Myocyte (in vitro differentiated cells): ENCODE measurements at places on chromosomes 6 and 20. TPM values are rescaled to one million over a fixed set of nuclear protein-coding genes. Genes with fewer than 3 reads are reported as not detected.
A peak's percentile ranks its signal among the peaks of the same experiment; 100 is the strongest.

GRCh38 chr6:36326356-36326995 lies 10.2 kb downstream of the BNIP5 start:
- peak; percentile 48 for DNase-seq

DNA sequence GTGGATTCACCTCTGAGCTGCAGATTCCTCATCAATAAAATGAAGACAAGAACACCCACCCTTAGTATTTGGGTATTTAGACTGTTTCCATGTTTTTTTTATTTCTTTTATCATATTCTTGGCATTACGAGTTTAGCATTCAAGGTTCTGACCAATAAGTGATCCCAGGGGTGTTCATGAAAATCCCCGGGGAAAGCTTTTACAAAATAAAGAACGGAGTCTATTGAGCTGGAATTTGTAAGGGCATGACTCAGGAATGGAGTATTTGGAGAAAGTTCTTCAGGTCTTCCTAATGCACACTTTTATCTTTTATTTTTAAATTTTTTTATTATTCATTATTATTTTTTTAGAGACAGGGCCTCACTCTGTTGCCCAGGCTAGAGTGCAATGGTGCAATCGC lies 19.4 kb upstream of the TOX2 start:
- no peak for DNase-seq

DNA sequence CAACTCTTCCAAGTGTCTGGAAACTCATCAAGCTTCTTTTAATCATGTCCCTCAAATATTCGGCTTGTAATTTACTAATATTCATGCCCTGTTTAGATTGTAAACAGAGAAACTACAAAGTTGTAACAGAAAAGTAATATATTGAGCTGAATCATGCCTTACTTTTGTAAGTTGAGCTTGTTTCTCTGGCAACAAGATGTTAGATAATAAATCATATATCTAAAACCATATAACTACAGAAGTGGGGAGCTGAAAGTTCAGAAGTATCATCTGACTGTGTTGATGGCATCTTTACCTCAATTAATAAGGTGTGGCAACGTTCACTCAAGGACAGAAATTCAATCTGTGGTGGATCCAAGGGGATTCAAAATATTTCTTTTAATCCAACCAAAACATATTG lies 263.9 kb downstream of the PLCB1 start:
- DNase-seq: no peak

DNA sequence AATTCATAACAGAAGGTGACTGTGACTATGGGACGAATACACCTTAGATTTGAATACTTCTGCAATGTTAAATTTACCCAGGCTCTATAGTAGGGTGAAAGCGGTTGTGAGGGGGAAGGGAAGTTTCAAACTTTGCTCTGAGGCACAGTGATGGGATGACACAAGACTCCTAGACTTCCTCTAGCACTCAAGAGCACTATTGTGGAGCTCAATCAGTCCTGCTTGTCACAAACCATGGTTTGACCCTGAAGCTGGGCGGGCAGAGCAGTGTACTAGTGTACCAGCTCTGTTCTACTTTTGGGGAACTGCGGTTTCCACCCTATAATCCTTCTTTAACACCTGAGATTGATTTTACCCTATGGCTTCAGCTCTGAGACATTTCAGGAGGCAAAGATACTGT lies 17.1 kb downstream of the TRIM27 start:
- DNase-seq: no peak

GRCh38 chr20:14477125-14477524 lies 139.7 kb upstream of the FLRT3 start:
- peak; percentile 38 for DNase-seq

DNA sequence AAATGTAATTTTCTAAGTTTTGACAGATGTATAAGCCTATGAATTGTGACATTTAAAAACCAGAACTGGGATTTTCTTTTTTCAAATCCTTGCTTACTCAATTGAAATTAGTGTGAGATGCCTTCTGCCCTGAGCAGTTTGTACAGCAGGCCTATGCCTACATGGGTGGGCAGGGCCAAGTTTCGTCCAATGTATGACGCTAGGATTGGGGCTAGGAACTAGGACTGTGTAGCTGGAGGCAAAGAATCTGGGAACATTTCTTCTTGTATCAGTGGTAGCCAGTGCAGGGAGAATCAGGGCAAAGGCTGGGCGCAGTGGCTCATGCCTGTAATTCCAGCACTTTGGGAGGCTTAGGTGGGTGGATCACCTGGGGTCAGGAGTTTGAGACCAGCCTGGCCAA lies 3.9 kb upstream of the PTPRA start:
- no peak for DNase-seq

DNA sequence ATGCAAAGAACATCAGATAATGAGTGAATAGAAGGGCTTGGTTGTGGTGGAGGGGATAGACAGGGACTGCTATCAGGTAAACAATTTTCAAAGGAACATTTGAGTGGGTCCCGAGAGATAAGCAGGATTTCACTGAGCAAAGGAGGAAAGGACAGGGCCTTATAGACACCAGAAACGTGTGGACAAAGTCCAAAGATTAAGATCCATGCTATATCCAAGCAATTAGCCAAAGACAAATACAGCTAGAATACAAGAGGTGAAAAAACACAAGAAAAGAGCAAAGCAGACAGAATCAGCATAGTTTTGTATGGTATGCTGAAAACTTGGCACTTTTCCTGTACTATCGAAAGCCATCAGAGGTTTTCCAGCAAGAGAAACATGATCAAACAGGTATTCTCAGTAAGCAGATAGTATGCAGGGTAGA lies 59.8 kb downstream of the CDK19 start:
- no peak for DNase-seq

DNA sequence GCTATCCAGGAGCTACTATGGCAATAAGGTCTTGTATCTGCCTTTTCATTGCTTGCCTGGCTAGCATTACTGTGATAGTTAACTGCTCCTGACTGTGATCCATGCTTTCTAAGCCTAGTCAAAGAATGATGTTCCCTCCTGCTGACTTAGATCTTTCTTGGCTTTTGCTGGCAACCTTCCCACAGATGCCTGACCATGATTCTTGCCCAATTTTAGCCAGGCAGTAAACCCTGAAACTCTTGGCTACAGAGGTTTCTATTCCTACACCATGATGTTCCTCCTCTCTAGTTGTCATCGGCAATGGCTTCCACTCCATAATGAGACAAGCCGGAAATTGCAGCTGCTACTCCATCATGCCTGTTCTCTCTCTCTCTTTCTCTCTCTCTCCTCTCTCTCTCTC lies 238.1 kb downstream of the HAO1 start:
- peak; percentile 63 for DNase-seq

DNA sequence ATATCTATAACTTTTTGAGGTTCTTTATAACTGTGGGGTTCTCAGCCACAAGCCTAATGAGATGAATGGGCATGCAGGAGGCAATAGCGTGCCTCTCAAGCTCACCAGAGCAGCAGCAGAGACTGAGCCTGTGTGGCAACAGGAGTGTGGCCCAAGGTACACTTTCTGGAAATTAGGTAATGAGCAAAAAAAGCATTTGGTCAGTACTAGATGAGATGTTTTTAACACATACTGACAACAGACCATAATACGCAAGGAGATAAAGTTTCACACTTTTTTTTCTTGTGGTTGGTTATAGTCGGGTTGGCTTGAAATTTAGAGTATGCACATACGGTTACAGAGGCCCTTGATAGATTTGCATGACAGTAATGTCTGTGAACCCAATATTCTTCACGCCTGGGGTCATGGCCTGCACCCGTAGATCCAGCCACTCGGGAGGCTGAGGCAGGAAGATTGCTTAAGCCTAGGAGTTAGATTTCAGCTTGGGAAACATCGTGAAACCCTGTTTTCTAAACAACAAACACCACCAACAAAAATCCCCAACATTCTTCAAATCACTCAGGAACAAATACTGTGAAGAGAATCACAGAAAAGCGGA lies 300.1 kb downstream of the GMDS start:
- no peak for DNase-seq

DNA sequence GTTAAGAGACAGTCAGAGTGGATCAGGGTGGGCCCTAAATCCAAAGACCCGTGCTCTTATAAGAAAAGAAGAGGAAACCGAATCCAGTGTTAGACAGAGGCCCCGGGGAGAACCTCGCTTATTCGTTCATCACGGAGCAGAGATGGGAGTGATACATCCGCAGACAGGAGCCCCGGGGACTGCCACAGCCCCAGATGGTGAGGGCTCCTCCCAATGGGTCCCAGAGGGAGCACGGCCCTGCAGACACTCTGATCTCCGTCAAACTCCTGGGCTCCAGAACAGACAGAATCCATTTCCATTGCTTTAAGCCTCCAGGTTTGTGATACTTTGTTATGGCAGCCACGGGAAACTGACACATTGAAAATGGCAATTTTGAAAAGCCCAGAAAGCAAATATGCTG lies 47.0 kb downstream of the CDH4 start:
- DNase-seq: no peak

DNA sequence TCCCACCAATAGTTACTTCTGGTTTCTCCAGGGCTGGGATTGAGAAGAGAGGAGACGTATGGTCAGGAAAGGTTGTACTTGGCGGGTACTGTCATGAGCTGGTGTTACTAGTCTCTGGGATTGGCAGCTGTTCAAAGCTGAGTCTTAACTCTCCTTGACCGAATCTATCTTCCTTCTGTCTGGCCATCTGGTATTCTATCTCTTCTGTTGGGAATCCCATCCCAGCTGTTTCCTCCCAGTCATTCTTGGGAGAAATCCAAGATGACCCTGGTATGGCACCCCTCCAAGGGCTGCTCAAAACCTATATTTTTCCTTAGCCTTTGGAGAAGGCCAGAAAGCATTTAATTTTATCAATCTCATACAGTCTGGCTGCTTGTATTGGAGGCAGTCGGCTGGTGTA lies 287.0 kb upstream of the CHD6 start:
- no peak for DNase-seq

GRCh38 chr6:73652637-73653570 lies 888 bp downstream of the SLC17A5 start:
- peak; percentile 63 for DNase-seq

DNA sequence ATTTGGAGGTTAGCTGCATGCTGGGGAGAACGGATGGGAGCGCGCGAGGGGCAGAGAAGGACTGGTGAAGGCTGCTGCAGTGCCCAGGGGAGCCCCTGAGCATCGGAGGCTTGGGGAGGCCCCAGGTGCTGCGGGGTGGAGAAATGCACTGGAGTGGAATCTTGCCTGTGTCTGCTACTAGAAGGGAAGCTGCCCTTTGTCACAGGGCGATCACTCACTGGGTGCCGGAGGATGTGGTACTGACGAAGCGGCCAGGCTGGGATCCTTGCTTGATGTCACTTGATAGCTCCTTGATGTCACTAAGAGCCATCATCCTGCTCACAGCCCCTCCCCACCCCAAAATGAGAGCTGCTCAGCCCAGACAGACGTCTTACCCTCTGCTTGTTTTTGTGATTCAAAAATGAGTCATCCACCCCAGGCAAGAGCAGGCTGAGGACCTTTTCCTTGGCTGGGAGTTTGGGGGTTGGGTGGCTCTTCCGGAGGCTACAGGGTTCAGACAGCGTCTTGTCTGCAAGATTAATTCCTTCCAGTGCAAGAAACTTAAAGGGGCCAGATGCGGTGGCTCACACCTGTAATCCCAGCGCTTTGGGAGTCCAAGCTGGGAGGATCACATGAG lies 62.6 kb upstream of the PMEPA1 start:
- DNase-seq: peak; percentile 64

- no peak for DNase-seq
Measured at GRCh38 chr20:59575216-59575615, 29.1 kb upstream of the PHACTR3 start.

- DNase-seq: no peak
Measured at GRCh38 chr6:114648847-114649246, 306.0 kb upstream of the HS3ST5 start.

DNA sequence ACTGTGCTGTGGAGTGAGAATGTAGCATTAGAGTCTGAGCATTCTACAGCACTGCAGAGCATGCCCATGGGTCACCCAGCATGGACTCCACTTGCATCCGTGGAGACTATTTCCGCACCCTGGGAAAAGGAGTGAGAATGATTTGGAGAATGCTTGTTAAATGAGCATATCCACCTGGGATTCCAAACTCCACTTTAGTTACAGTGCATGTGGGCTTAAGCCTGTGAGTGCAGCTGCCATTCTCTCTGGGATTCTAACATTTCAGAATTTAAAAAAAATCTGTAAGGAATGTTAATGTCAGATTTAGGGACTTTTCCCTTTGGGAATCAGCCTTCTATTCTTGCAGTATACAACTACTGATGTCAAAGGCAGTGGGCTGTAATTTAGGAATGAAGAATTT lies 33.4 kb downstream of the KIF25 start:
- DNase-seq: no peak

DNA sequence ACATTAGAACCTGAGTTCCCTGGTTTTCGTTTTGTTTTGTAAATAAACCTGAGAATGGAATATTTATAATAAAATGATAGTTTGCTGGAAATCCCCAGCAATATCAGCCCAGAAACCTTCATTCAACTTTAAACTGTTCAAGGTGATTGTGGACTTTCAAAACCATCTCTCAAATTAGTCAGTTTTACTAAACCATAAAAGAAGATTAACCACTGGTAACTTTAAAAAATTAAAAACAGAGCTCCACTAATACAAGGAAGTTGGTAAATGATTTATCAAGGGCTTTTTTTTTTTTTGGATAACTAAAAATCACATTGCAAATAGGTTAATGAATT lies 10.0 kb downstream of the MBOAT1 start:
- no peak for DNase-seq

GRCh38 chr6:42448927-42449659 lies 2.6 kb downstream of the TRERF1 start:
- DNase-seq: no peak

- no peak for DNase-seq
Measured at GRCh38 chr6:114559419-114559818, 216.6 kb upstream of the HS3ST5 start.

- no peak for DNase-seq
Measured at GRCh38 chr6:158876886-158877285, 57.7 kb upstream of the EZR start.

HMGA1 gene
- total RNA-seq: 30.4 and 37.5 TPM in 2 replicates

HLA-DOB gene
- not detected in 2 replicates for total RNA-seq

TRIM26 gene
- 13.7 and 22.4 TPM in 2 replicates for total RNA-seq

TTPAL gene
- total RNA-seq: 4.8 and 7.2 TPM in 2 replicates

RAET1G gene
- not detected in 2 replicates for total RNA-seq
